HS-27A (cell line): ENCODE measurements at places on chromosomes 11 and 22.

DNA sequence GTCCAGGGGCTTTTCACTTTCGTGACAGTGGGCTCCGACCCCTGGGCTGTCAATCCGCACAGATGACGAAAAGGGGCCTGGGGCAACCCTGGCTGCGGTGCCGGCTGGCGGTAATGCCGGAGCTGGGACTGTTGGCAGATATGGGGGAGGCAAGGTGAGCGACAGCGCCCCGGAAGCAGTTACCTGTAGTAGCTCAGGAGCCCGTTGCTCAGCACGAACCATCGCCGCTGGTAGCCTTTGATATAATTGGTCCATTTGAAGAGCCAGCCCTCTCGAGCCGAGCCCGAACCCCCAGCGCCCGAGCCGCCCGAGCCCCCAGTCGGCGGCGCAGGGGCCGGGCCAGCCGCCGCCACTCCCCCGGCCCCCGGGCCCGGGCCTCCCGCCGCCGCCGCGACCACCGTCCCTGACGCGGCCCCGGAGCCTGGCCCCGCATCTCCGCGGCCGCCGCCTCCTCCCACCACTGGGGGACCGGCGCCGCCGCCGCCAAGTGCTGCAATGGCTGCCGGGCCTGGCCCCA is 396 bp downstream of the OSBP start:
- no peak for DNase-seq

DNA sequence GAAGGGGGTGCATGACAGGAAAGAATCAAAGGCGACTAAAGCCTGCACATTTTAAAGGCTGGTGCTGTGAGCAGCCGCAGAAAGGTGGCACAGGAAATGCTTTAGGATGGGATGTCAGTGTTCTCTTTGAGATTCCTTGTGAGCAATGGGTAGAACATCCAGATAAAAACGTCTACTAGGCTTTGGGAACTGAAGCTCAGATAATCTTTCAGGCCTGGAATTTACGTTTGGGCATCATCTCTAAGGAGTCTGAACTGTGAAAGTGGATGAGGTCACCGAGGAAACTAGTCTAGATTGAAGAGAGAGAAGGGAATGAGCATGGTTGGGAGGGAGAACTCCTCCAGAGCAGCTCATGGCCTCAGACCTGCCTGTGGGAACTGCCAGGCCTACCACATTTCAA is 65.7 kb downstream of the FLI1 start:
- peak; percentile 27 for DNase-seq

- DNase-seq = no peak
Observed at GRCh38 chr11:78293536-78293935, 104.8 kb downstream of the USP35 start.

- no peak for DNase-seq
Observed at GRCh38 chr11:61630089-61630488, 49.2 kb upstream of the SYT7 start.

GRCh38 chr22:44521326-44522074 is 23.5 kb upstream of the RTL6 start:
- DNase-seq = no peak

GRCh38 chr11:32893093-32893342 is 407 bp downstream of the QSER1 start:
- DNase-seq = no peak

GRCh38 chr11:69384251-69385143 is 90.5 kb downstream of the MYEOV start:
- DNase-seq = no peak

- DNase-seq = no peak
Observed at GRCh38 chr11:13238879-13239514, 38.6 kb upstream of the BMAL1 start.

- DNase-seq = no peak
Observed at GRCh38 chr22:19036523-19037273, 85.5 kb downstream of the DGCR2 start.

- no peak for DNase-seq
Observed at GRCh38 chr22:31857247-31857646, 87.1 kb upstream of the YWHAH start.

GRCh38 chr11:93073026-93073425 is 103.6 kb downstream of the MTNR1B start:
- DNase-seq = no peak

- no peak for DNase-seq
Observed at GRCh38 chr11:45638051-45638450, 27.4 kb downstream of the CHST1 start.

- DNase-seq = no peak
Observed at GRCh38 chr11:125410091-125410490, 86.0 kb downstream of the FEZ1 start.

- DNase-seq = peak; percentile 40
Observed at GRCh38 chr11:19419021-19419750, 178.4 kb upstream of the E2F8 start.

DNA sequence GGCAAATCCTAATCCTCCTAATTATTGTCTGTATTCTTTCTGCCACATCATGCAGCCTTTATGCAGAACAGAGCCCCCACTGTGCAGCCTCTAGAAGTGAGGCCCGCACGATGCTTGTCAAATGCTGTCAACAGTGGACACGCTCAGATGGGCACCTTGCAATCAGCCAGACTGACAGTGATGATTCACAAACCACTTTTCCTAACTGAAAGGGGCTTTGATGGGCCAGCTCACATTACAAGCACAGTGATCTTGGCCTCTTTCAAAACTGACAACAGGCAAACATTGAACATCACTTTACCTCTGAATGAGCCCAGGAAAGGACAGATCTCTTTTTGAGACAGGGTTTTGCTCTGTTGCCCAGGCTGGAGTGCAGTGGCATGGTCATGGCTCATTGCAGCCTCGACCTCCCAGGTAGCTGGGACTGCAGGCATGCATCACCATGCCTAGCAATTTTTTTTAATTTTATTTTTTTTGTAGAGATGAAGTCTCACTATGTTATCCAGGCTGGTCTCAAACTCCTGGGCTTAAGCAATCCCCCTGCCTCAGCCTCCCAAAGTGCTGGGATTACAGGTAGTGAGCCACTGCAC is 18.0 kb upstream of the E2F8 start:
- DNase-seq = no peak

DNA sequence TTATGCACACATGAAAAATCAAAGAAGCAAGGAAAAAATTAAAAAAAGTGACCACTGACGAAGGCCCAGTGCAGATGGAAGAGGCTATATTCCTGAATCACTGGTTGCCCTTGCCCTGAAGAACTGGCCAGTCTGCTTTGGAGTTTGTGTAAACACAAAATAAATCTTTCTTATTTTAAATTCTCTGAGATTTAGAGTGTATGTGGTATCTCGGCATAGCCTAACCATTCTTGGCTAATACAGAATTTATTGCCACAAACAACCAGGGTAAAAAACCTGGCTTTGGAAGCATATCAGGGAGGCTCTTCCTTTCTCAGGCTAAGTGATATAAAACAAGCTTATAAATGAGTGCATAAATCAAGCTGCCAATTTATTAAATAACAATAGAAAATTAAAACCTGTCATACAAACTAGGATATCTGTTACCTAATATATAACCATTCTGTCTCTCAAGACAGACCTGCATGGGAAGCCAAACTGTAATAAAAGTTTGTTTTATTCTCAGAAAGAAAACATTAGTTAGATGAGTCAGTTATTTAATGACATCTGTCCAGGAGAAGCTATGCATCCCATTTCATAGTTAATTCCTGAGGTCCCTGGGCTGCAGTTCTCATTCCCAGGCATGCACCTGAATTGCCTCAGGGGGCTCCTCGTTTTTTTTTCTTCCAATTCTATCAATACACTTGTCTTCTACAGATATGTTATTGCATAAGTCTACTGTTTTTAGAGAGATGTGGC is 6.1 kb upstream of the TMEM135 start:
- DNase-seq = no peak
